Mesenchymal stem cell (in vitro differentiated cells and primary cell): ENCODE measurements at places on chromosomes 12 and 14.

- DNase-seq: peak; percentile 36
Observed at GRCh38 chr14:55609681-55610080, 29.7 kb downstream of the KTN1 start.

DNA sequence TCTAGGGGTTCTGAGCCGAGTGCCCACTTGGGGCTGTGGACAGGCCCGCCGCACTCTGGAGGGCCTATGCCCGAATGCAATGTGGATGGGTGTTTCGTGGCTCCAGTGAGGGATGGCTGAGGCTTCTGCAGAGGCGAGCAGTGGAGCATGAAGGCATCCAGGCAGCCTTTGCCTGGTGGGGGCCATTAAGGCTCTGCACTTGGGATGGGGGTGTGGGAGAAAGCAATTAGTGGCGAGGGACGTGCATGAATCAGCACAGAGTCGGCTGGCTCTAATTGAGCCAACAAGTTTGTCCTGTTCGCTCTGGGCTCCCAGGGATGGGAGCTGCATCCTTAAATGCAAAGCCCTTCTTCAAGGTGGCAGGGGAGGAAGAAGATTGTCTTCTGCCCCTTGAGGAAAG lies 346.9 kb upstream of the FKBP4 start:
- no peak for DNase-seq

DNA sequence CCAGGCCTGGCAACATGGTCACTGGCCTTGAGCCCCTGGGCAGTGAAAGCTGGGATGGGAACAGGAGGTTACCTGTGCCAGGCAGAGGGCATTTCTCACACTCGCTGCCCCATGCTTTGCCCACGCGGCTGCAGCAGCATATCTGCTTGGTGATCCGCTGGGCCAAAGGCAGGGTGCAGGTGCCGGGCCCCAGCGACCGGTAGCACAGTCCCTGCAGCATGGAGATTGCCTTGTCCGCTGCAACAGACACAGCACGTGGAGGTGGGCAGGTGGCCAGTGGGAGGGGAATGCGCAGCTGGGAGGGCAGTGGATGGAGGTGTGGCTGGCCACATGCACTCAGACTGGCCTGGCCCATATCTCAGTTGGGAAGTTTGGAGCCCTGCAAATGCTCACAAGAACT lies 35.3 kb downstream of the ISCA2 start:
- DNase-seq: no peak

GRCh38 chr14:50871914-50872732 lies at the start of gene ABHD12B:
TSS of gene ABHD12B (plus strand) at chr14:50872053. CDS start at chr14:50872175, 122 bp downstream.
- DNase-seq: peak; percentile 18

DNA sequence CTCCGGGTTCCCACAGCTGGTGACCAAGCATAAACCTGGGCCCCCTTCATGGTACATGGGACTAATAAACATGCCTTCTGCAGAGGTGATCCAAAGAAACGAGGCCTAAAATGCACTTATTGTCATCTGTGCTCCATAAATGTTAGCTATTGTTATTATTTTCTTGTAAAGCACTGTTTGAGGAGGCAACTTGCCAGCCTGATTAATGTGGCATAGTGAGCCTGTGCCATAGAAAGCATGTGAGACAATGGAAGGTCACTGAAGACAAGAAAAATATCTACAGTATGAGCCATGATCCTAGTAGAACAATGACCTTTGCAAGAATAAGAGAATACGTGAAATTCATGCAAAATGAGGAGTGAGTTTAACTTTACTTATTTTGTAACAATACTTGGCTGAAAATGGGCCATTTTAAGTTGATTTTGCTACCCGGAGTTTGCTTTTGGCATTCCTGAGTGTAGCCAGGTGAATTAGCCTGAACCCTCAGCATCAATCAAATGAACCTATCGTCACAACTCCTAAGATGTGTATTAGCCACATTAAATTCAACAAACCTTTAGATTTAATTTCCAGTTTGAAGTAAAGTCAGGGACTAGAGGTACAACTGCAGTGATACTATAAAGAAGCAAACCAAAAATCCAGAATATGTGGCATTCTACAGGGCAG lies 52.2 kb downstream of the CPM start:
- DNase-seq: no peak

DNA sequence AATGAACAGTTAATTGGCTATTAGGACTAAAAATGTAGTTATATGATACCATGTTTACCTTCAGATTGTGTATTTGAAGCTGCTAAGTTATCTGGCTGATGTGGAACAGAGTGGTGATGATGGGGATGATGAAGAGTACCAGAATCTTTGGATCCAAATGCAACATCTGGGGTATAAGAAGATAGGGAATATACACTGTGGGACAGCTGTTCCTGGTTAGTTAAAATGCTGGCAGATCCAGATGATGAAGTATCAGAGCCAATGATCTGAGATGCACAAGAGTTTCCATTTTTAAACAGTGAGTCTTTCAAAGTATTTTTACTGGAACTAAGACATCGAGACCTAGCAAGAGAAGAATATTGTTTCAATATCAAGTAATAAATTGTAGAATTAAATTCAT lies 31.6 kb downstream of the SENP1 start:
- DNase-seq: no peak

GRCh38 chr14:51431033-51431709 lies 191.1 kb downstream of the TMX1 start:
- DNase-seq: no peak

- no peak for DNase-seq
Observed at GRCh38 chr12:42281278-42281677, 43.2 kb upstream of the YAF2 start.

DNA sequence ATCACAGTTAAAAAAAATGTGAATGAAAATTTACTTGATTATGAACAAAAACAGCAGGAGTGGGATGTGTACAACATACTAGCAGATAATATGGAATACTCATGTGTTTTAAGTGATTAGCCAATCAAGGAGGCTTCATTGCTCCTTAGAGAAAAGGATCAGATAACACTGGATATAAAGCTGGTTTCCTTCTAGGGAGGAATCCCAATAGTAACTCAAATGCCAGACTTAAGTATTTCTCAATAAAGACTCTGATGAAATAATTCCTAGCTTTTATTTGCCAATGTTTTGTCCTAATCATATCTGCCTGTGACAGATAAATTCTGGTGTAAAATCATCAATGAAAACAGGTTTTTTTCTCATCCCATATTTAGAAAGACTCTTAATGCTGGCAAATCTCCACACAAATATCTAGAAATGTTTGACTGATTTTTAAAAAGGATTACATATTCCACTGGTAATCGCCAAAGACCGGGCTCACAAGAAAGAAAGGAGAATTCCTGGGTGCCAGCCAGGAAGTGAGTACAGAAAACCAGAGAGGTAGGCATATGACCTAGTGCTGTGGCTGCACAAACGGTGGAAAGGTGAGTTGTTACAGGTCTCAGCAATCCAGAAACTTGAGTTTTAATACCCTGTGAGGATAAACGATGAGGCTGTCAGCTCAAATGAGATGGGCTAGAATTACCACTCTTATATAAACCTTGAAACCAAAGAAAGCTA lies 108.6 kb upstream of the TTC7B start:
- no peak for DNase-seq

DNA sequence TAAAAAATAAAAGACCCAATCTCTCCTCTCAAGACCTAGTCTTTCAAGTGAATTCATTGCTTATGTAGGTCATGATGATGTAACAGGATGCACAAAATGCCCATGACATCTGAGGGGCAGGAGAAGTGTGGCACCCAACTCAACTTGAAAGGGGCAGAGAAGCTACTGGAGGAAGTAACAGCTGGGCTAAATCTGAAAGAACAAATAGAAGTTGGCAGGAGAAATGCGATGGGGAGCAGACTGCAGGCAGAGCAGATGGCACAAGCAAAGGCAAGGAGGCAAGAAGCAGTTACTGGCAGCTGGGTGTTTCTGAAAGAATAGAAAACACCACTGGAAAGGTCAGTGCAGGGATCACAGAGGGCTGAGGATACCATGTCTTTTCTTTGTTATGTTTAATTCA lies 14.6 kb downstream of the SLC38A4 start:
- DNase-seq: no peak

DNA sequence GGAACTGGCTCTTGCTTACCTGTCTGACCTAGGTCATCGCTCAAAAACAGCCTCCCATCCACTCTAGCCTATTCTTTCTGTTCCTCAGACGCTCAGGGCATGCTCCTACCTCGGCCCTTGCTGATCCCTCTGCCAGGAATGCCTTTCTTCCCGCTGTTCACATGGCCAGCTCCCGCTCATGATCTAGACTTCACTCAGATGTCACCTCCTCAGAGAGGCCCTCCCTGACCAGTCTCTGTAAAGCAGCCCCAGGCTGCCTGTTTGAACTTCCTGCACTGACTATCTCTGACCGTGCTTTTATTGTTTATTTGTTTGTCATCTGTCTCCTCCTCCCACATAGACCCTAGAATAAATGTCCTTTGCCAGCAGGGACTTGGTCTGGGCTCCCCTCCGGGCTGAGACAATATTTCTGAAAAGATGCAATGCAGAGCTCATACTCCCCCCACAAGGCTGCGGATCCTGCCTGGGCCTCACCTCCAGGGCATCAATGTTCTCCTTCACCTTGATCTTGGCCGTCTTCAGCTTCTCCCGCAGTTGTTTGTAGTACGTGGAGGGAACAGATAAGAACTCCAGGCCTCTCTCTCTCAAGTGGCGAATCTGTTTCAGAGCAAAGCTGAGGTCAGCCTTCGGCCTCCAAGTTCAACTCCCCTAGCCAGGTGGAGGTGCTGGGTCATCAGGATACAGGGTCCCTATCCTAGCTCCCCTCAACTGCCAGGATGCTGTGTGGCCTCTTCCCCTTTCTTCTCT lies 15.2 kb downstream of the HPD start:
- no peak for DNase-seq
